ENCODE measurements at places on chromosomes 16 and 17.

GRCh38 chr16:67969254-67970039 lies 1.0 kb upstream of the SLC12A4 start:
- DNase-seq = no peak

DNA sequence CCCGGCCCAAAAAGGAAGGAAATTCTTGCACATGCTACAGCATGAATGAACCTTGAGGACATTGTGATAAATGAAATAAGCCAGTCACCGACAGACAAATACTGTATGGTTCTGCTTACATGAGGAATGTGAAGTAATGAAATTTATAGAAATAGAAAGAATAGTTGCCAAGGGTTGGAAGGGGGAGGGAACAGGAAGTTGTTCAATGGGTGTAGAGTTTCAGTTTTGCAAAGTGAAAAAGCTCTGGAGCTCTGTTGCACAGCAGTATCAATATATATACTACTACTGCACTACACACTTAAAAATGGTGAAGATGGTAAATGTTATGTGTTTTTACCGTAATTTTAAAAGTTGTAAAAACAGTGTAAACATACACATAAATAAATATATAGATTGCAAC lies 43.7 kb downstream of the PKD1L3 start:
- no peak for DNase-seq

DNA sequence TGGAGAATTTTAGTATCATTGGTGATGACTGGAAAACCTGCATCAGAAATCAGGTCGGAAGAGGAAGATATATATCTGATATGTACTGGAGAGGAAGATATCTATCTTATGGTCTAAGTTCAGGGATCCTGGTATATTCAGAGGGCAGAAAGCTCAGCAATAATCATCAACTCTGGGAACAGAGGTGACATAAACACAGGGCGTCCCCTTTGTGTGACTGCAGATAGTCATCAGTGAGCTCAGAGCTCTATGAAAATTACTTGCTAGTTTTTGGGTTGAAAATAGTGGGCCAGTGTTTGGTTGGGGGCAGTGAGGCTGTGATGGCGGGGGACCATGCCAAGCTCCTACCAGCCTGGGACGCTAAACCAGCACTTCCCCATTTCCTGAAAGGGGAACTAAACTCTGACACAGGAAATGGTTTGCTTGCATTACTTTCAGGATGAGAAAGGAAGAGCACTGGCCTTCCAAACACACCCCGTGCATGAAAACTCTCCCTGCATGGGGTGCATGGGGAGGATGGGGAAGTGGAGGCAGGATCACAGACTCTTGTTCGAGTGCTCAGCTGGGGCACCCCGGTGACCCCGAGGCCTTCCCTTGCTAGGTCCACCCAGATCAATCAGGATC lies 15.8 kb downstream of the NOD2 start:
- no peak for DNase-seq

DNA sequence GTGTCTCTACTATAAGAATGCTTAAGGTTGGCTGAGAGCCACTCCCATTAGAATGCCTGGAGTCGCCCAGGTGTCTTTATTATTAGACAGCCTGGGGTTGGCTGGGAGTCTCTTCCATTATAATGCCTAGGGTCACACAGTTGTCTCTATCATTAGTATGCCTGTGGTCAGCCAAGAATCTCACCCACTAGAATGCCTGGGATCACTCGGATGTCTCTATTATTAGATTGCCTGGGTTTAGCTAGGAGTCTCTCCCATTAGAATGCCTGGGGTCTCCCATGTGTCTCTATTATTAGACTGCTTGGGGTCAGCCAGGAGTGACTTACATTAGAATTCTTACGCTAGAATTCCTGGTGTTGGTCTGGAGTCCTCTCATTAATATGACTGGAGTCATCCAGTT lies 2255.3 kb downstream of the TP53TG3F start:
- no peak for DNase-seq

- no peak for DNase-seq
Measured at GRCh38 chr16:84270071-84270470, 24.6 kb upstream of the WFDC1 start.

DNA sequence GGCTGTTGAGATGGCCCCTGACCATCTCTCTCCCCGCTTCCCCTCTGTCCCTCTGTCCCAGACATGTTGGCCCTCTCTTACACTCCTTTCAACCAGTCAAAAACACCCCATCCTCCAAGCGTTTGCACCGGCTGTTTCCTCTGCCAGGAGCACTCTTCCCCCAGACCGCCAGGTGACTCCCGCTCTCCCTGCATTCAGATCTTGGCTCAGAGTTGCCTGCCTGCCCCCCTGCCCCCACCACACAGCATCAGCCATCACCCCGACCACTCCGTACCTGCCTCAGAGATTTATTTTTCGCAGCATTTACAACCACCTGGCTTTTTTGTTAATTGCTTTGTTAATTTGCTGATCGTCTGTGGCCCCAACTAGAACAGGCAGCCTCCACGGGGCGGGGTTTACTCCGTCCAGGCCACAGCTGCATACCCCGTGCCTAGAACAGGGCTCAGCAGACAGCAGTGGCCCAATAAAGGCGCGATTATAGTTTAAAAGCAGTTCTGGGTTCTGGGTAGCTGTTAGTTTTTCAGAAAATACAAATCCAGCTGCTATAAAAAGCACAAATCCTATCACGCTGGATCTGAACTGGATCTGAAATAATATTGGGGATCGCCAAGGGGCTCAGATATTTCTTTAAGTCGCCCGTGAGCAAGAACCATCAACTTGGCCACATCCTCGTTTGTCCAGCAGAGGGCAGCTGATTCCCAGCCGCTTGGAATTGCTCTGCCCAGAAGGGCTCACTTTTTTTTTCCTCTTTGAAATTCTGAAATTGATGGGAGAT lies 173.6 kb downstream of the IRF8 start:
- DNase-seq = peak; percentile 12

DNA sequence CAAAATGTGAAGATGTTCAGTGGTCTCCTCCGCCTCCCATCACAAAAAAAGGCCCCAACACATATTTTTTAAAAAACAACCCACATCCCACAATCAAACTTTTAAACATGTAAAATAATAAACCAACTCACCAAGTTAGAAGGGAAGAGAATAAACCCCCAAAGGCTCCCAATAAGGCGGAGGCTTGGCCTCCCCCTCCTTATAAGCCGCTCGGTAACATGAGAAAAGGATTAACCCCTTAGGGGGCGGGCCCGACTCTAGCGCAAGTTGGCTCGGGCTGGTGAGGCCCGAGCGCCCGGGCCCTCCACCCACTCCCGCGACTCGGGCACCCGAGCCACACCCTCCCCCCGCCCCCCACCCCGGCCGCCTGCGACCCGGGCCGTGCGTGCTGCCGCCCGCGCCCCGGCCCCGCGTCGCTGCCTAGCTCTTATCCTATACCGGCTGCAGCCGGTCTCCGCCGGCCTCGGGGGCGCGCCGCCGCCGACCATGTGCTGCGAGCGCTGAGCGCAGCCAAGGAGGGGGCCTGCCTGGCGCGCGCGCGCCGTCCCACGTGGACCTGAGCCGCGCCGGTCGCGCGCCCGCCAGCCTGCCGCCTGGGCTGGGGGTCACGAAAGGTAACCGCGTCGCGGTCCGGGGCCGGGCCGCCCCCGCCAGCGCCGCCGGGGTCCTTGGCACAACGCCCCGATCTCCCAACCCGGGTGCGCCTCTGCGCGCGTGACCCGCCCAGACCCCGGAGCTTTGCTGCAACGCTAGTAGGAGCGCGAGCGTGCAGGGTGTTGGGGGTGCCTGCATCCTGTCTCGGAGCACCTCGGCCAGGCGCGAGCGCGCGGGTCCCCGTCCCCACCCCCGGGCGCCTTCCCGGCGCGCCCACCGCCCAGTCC lies at the start of the genes ARSG and SLC16A6:
ARSG (plus strand) TSS at position 541 of the 881 bp plus-strand sequence. CDS start 15,999 bp downstream, outside the sequence.
SLC16A6 (minus strand) TSS at position 173 of the 881 bp plus-strand sequence. CDS start 12,807 bp downstream, outside the sequence.
- DNase-seq = peak; percentile 40

GRCh38 chr16:5205361-5206040 lies 107.9 kb upstream of the EEF2KMT start:
- no peak for DNase-seq

GRCh38 chr16:28290859-28291254 lies 1.5 kb upstream of the SBK1 start:
- DNase-seq = peak; percentile 43

GRCh38 chr17:53996131-53996530 lies 173.4 kb downstream of the KIF2B start:
- no peak for DNase-seq

GRCh38 chr16:8742068-8742467 lies 55.4 kb downstream of the TMEM186 start:
- DNase-seq = no peak

DNA sequence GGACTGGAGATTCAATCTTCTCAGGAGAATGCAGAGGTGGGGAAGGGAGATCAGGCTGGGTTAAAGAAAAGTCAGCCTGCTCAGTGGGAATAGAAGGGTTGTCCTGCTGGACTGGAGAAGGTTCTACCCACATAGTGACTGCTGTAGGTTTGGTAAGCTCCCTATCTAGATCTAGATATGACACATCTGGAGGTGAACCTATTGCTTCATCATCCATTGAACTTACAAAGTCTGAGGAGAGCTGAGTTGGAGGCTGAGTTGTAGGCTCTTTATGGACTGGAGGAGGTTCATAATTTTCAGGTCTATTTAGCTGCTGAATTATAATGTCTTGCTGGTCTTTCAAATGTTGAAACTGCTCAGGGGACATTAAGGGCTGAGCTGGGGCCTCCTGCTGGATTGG lies 46.0 kb upstream of the NF1 start:
- DNase-seq = no peak

GRCh38 chr17:62587554-62587953 lies 39.9 kb upstream of the MRC2 start:
- no peak for DNase-seq

- no peak for DNase-seq
Measured at GRCh38 chr16:85910854-85911247, 11.9 kb downstream of the IRF8 start.

- peak; percentile 26 for DNase-seq
Measured at GRCh38 chr17:45902892-45903346, 8.6 kb downstream of the MAPT start.

DNA sequence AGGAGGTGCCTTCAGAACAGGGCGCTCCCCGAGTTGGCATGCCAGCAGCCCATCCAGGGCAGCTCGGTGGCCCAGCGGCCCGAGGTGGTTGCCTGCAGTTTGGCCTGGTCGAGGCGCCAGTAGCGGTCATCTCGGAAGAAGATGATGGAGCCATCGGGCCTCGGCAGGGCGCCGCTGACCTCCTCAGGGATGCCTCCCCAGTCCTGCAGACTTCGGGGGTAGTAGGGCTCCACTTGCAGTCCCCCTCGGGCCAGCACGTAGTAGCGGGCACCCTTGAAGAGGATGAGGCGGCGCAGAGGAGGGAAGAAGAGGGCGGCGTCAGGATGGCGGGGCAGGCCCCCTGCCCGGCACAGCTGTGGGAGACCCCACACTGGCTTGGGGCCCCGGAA lies 5.8 kb downstream of the C17orf50 start:
- DNase-seq = no peak

- no peak for DNase-seq
Measured at GRCh38 chr17:33204701-33205100, 88.4 kb downstream of the ASIC2 start.

DNA sequence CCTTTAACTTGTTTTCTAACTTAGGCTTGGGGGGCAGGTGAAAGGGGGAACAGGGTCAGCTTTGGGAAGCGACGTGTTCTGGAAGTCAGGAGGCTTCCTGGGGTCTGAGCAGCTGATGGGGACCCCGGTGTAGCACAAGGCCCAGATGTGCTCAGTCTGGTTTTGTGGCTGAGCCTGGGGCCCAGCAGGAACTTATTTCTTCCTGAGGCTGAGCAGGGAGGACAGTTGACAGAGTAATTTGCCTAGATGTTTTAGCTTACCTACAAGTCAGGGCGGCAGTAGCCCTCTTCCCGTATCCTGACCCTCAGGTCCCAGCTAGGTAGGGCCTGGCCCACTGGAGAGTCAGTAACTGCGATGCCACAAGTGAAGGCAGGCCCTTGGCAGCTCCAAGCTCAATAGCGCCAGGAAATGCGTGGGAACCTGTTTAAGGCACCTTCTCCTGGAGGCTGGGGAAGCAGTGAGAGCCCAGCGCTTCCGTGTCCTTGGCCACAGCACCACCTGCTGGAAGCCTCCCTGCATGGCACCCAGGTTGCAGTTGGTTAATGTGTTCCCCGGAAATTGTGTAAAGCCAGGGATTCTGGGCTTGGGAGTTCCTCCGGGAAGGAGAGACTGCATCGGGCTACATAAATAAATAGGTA lies 5.2 kb downstream of the CCR7 start:
- peak; percentile 90 for DNase-seq

DNA sequence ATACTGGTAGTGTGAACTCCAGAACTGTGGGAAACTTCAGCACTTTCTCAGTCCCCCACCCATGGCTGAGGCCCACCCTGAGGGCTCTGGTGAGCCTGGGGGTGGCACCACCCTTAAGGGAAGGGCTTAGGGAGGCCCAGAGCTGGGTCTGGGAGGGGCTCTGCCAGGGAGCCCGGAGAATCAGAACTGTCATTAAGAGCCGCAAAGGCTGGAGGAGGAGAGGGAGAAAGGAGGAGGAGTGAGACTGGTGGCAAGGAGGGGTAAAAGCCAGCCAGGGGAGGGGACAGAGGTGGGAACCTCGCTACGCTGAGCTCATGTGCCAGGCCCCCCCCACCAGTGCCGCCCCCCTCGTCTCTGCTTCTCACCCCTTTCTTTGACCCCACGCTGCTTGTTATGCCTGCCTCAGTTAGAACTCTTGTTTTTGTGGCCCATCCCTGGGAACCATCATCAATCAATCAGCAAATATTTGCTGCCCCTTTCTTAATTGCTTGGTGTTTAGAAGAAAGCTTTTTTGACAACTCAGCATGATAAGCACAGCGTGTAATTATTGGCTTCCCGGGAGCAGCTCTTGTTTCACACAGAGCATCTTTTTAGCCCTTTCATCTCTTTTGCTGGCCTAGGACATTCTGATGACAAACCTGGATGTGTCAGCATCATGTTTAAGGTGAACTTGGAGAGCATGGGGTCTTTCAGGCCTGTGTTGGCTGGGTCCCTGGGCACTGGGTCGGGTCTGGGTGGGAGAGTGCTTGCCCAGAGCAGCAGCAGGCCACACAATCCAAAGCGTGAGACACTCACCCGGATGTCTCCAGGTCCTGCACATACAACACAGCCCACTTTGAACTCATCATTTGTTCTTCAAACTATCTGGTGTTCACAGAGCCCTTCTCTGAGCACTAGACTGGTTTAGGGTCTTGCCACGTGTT lies 77.7 kb downstream of the NETO2 start:
- DNase-seq = no peak

GRCh38 chr16:68651136-68651535 lies 6.0 kb downstream of the CDH3 start:
- no peak for DNase-seq

- no peak for DNase-seq
Measured at GRCh38 chr17:49723423-49723822, 15.7 kb upstream of the SLC35B1 start.

GRCh38 chr17:17057057-17057551 lies 14.8 kb downstream of the MPRIP start:
- no peak for DNase-seq

Measured in NCI-H510A treated with DMSO at 0.1 percent for 48 hours (cell line).